ENCODE measurements at places on chromosomes 3 and 15.

GRCh38 chr3:46312991-46313390, 40.9 kb upstream of the CCR2 start:
- DNase-seq = no peak

GRCh38 chr3:117597865-117598264, 888.3 kb downstream of the TUSC7 start:
- DNase-seq = no peak

DNA sequence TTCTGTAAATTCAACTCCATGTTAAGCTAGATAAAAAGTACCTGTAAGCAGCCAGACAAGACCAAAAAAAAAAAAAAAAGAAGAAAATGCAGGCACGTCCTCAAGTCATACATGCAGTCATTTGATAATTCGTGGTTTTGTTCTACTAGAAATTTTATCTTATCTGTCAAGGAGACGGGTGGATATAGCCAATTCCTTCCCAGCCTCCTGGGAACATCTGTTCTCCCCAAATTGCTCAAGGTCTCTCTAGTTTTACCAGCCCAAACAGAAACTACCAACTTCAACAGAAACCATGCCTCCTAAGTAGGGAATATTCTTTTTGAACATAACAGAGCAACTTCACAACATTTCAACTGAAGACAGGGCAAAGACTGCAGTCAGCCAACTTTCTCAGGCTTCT, 19.5 kb downstream of the RYK start:
- no peak for DNase-seq

- no peak for DNase-seq
Measured at GRCh38 chr15:29820394-29821154, 1.7 kb downstream of the TJP1 start.
